Chondrocyte (in vitro differentiated cells): ENCODE measurements at places on chromosomes 3 and 15. TPM values are rescaled to one million over a fixed set of nuclear protein-coding genes. Genes with fewer than 3 reads are reported as not detected.
A peak's percentile ranks its signal among the peaks of the same experiment; 100 is the strongest.

The THSD4 gene
- total RNA-seq = 3.4 to 3.5 TPM (median 3.4 TPM) in 3 replicates

DNA sequence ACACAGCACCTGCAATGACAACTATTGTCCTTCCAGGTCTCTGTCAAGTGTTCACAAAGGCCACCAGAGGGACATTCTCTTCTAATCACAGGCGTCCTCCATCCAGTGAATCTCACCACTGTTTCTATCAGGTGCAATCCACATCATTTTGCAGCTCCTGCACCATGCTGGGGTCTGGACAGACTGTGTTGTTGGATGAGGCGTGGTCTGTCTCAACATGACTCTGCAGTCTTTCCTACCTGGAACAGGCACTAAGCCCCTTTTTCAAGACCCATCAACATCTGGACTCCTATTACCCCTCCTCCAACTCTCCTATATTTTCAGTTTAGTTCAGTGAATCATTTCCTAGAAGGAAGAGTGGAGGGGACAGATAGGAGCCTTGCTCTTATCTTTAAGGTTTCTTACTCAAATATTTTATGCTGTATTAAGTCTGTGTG lies 31.5 kb upstream of the VEPH1 start:
- H3K4me3 ChIP-seq = no peak overlapping the region
- H3K36me3 ChIP-seq = peaks cover 3% of the 10 kb centered on the region
- no peak overlapping the region for H3K27ac ChIP-seq
- no peak for DNase-seq
- no peaks in the 10 kb centered on the region for H3K4me1 ChIP-seq
- no peaks in the 10 kb centered on the region for H3K27me3 ChIP-seq

GRCh38 chr15:26838742-26839460 lies 28.0 kb upstream of the GABRA5 start:
- H3K27ac ChIP-seq = no peak overlapping the region
- no peaks in the 10 kb centered on the region for H3K36me3 ChIP-seq
- H3K4me3 ChIP-seq = no peak overlapping the region
- peaks cover 3% of the 10 kb centered on the region for H3K4me1 ChIP-seq
- DNase-seq = no peak

DNA sequence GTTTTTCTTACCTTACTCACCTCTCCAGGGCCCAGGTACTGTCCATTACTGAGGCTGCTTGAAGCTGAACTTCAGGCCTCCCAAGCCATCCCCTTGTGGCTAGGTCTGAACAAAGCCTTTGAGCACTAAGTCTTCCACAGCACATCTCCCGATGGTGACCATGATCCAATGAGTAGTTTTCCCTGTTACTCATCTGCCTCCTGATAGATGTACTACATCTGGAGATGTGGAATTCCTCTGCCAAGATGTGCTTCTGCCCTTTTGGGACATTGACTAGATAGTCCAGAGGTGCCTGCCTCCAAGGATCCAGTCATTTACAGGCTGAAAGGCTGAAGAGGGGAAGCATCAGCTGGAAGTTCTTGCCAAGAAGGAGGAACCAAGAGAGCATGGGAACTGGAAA lies 28.9 kb upstream of the SLC35G2 start:
- no peaks in the 10 kb centered on the region for H3K27me3 ChIP-seq
- no peak for DNase-seq
- no peak overlapping the region for H3K4me3 ChIP-seq
- peaks cover 17% of the 10 kb centered on the region for H3K4me1 ChIP-seq

DNA sequence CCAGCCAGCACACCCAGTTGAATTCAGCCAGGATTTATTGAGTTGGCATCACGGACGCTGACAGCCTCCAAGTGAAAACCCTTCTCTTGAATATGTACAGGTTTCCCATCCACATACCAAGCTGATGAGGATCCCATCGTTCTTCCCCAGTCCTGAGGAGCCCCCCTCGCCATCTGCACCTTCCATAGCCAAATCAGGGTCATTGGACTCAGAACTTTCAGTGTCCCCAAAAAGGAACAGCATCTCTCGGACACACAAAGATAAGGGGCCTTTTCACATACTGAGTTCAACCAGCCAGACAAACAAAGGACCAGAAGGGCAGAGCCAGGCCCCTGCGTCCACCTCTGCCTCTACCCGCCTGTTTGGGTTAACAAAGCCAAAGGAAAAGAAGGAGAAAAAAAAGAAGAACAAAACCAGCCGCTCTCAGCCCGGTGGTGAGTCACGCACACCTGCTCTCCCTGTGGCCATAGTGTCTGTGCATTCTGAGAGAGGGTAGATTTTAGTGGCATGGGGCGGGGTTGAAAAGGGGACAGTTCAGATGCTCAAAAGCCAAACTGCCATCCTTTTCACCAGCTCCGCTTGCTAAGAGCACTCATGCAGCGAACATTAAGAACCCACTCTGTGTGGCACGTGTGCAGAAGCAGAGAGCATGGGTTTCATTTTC lies 51.2 kb downstream of the KLHL25 start:
- peaks cover 41% of the 10 kb centered on the region for H3K36me3 ChIP-seq
- DNase-seq = no peak
- no peaks in the 10 kb centered on the region for H3K27me3 ChIP-seq

DNA sequence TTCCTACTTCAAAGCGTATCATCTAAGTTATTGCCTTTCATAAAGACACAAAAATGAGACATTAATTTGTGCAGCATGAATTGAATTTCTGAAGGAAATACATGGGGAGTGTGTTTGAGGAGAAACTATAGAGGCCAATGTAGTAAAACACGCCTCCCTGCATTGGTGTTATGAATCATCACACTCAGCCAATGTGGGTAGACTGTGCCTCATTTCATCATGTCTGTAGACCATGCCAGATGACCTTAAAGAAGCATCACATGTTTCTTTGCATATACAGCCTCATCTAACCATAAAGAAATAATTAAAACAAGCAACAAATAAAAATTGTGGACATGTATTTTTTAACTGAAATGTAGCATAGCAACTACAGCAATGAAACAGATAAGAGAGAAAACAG lies 486.0 kb upstream of the ADAMTS9 start:
- H3K36me3 ChIP-seq = no peaks in the 10 kb centered on the region
- no peaks in the 10 kb centered on the region for H3K27me3 ChIP-seq
- no peak for DNase-seq
- H3K27ac ChIP-seq = no peak overlapping the region

- no peak overlapping the region for H3K4me3 ChIP-seq
- no peak for DNase-seq
- H3K27ac ChIP-seq = peak overlapping the region; percentile 90
- peaks cover 87% of the 10 kb centered on the region for H3K4me1 ChIP-seq
These were observed 60.8 kb downstream of the ITGA11 start for GRCh38 chr15:68371160-68371559.
